ENCODE measurements at places on chromosomes 6 and 20.
A peak's percentile ranks its signal among the peaks of the same experiment; 100 is the strongest.

DNA sequence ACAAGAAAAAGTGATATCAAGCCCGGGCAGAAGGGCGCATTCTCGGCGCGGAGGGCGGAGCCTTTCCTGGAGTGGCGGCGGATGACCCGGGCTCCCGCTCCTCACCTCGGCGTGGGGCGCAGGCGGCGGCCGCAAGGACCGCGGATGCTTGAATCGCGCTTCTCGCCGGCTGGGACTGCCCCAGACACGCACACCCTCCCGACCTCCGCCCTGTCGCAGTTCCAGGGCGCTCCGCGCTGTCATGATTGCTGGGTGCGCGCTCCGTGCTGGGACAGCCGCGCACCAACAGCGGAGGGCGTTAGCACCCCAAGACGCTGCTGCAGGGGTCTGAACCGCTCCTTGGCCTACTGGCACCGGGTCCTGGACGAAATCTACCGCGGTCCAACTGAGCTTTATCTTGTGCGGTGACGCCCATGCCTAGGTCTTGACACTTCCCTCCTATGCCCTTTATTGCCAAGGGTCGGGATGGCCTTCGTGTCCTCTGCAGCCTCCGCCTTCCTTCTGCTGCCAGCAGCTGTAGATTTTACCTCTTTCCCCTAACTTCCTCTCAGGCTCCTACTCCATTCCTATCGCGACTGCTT, 43.3 kb downstream of the IRAK1BP1 start:
- no peaks in the 10 kb centered on the region for H3K36me3 ChIP-seq
- H3K27ac ChIP-seq, result no peak overlapping the region
- H3K27me3 ChIP-seq, result no peaks in the 10 kb centered on the region
- DNase-seq, result no peak
- H3K4me1 ChIP-seq, result no peaks in the 10 kb centered on the region

GRCh38 chr20:31710423-31711108, 12.1 kb downstream of the BCL2L1 start:
- peak overlapping the region; percentile 1 for H3K4me3 ChIP-seq
- H3K27me3 ChIP-seq, result no peaks in the 10 kb centered on the region
- peaks cover 97% of the 10 kb centered on the region for H3K36me3 ChIP-seq
- H3K27ac ChIP-seq, result peak overlapping the region; percentile 58
- peaks cover 98% of the 10 kb centered on the region for H3K4me1 ChIP-seq

GRCh38 chr6:154509421-154510143, 903 bp downstream of the CNKSR3 start:
- peaks cover 22% of the 10 kb centered on the region for H3K27me3 ChIP-seq
- DNase-seq, result no peak
- no peaks in the 10 kb centered on the region for H3K4me1 ChIP-seq
- H3K27ac ChIP-seq, result no peak overlapping the region

- no peaks in the 10 kb centered on the region for H3K36me3 ChIP-seq
- H3K27ac ChIP-seq, result no peak overlapping the region
- no peak for DNase-seq
- no peak overlapping the region for H3K4me3 ChIP-seq
Measured at GRCh38 chr20:46997187-46997586, 102.5 kb downstream of the EYA2 start.

GRCh38 chr6:66568271-66568670, 861.2 kb upstream of the EYS start:
- H3K36me3 ChIP-seq, result no peaks in the 10 kb centered on the region
- H3K4me3 ChIP-seq, result no peak overlapping the region

Data from DND-41 (cell line).